ENCODE measurements at places on chromosomes 16 and 17.

DNA sequence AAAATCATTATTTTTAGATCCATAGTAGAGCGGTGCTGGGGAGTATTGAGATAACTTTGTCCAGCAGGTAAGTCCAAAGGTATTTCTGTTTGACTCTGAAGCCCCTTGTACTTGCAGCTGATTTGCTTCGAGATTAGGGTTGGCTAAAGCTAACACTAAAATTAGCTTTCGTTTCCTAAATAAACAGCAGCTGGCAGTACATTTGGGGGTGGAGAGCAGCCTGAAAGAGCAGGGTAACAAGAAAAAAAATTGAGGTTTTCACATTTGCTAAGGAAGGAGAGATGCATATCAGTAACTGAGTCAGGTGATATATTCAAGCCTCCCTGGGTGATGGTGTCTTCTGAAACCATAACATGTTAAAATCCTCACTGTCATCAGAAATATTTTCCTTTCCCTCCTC is 37.4 kb upstream of the TMC5 start:
- DNase-seq, result no peak

GRCh38 chr17:78575899-78576298 is 1.3 kb downstream of the DNAH17 start:
- DNase-seq, result no peak

DNA sequence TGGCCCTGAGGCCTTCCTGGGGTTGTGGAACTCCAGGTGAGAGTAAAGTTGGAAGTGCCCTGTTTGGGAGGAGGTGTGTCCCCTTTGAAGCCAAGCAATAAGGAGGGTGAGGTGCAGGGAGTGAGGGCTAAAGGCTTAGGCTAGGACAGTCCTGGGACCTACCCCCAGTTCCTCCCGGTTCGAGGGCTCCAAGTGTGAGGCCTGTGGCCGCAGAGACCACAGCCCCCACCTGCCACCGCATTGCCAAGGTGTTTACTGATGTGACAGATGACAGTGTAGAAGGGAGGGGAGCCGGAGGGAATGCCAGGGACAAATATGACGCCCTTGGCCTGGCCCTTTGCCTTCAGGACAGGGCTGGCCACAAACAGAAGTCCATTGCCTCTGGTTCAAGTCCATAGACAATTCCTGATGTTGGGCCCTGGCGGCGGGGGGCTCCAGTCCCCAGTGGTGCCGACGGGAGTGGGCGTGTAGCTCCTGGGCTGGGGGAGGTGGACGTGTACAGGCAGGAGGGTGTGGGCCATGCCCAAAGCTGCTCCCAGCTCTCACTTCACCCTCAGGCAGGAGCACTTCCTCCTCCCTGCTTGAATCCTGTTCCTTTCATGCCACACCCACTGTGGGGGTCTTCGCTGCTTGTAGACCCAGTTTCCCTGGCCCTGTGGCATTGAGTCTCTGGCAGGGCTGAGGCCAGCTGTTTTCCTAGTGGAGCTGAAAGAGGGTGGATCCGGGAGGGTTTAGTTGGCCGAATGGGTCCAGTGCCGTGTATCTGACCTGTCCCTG is 3.2 kb downstream of the ADORA2B start:
- no peak for DNase-seq

- DNase-seq, result no peak
Observed at GRCh38 chr17:40750391-40750790, 4.7 kb downstream of the KRT25 start.

GRCh38 chr16:49953090-49953489 is 71.9 kb upstream of the CNEP1R1 start:
- DNase-seq, result no peak

DNA sequence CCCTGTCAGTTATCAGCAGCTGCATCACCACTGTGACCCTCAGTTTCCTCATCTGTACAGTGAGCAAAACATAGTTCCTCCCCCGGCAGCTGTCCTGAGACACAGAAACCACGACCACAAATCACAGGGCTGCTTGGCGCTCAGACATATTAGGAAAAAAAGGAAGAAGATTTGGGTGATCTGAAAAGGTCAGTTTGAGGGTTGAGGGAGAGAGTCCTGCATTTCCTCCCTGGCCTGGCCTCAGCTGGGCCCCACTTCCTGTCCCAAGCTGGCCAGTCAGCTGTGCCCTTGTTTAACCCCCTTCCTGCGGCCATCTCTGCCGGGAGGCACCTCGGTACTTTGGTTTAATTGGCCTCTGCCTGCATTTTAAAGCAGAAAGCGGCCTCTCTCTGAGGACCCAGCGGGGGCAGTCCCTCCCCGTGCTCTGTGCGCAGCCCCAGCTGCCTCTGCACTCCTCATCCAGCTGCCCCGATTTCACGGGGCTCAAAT is 24.0 kb upstream of the CIBAR2 start:
- no peak for DNase-seq

DNA sequence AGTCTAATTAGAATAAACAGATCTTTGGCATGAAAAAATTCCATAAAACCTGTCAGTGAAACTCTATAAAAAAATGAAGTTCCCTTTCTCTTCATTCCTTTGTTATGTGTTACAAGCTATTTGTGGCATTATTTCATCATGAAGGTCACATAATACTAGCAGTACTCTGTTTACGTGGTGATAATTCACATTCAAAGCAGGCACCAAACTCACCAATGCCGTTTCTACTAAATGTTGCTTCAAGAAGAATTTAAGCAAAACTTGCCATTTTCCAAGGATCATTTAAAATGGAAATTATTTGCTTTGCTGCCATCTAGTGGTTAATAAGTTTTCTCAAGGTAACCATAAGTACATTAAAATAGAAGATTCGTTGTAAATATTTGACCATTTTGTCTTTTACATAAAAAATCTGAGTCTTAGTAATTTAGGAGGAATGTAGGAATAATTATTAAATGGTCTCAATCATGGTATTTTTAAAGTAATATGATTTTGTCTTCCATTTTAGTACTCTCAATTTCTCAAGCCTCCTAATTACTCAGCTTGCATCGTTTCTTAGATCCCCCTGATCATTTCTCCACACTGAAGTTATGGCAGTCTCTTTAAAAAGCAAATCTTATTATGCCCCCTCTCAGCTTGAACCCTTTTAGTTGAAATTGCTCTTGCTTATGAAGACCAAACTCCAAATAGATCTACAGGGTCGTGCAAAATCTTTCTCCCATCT is 80.8 kb downstream of the OMG start:
- no peak for DNase-seq

GRCh38 chr17:42797067-42798007 is 1.2 kb downstream of the COA3 start:
- no peak for DNase-seq

- DNase-seq, result no peak
Observed at GRCh38 chr16:50836121-50836621, 94.3 kb downstream of the CYLD start.

DNA sequence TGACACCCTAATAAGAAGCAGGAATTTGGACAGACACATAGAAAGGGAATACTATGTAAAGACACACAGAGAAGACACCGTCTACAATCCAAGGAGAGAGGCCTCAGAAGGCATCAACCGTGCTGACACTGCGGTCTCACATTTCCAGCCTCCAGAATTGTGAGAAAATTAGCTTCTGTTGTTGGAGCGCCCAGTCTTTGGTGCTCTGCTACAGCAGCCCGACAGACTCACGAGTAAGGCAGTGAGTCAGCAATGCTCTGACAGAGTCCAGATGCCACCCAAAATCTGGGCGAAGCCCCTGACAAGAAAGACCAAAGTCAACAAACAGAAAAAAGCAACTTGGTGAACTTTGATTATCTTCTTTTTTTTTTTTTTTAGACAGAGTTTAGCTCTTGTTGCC is 32.5 kb upstream of the RAI1 start:
- DNase-seq, result no peak

DNA sequence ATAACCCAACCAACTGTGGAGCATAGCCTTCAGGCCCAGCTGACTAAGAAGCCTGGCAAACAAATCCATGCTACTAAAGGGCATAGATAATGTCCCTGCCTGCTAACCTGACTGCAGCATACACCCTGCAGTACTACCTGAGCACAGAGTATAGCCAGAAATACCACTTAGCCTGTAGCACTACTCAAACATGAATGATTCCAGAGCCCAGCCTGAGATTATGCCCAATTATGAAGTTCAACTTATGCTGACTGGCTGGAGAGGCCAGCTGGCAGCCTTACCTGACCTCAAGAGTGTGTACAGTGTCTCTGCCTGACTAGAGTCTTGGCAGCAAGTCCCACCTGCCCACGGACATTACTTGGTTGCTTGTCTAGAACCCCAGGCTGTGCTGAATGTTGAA is 1265.3 kb downstream of the CDH11 start:
- no peak for DNase-seq

DNA sequence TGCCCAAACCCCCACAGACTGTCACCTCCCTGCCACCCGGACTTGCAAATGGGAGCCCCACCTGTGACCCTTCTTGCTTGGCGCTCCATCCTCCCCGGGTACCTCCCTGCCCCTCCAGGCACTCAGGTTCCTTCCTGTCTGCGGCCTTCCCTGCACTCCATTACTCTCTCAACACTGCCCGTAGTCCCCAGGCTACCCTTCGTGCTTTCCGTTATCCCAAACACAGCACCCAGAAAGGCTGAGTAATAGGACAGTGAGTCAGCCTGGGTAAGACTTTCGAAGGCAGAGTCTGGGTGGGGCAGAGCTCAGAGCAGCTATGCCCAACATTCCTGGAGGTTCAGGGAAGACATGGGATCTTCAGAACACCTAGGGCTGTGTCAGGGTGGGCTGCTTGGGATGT is 16.6 kb upstream of the C16orf74 start:
- DNase-seq, result no peak

GRCh38 chr16:84096447-84097005 is 20.2 kb downstream of the MBTPS1 start:
- DNase-seq, result no peak

DNA sequence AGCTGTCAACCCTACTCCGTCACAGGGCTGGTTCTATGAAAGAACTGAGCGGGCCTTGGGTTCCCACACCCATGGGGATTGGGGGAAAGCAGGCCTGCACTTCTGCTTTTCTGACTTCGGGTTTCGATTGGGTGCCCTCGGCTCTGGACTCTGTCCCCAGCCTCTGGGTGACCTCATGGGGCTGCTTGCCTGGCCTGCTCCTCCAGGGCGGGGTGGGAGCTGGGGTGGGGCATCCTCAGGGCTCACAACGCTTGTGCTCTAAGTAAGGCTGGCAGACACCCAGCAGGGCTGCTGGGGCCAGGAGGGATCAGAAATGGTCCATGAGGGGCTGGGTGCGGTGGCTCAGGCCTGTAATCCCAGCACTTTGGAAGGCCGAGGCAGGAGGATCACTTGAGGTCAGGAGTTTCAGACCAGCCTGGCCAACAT is 19.2 kb downstream of the ARHGAP27 start:
- no peak for DNase-seq

GRCh38 chr16:75224306-75225082 is 5.7 kb downstream of the CTRB1 start:
- DNase-seq, result no peak

- no peak for DNase-seq
Observed at GRCh38 chr17:80750263-80750662, 205.6 kb downstream of the RPTOR start.

- no peak for DNase-seq
Observed at GRCh38 chr17:64332502-64332901, 58.2 kb downstream of the PECAM1 start.

- no peak for DNase-seq
Observed at GRCh38 chr17:80051681-80052080, 15.2 kb downstream of the CCDC40 start.

DNA sequence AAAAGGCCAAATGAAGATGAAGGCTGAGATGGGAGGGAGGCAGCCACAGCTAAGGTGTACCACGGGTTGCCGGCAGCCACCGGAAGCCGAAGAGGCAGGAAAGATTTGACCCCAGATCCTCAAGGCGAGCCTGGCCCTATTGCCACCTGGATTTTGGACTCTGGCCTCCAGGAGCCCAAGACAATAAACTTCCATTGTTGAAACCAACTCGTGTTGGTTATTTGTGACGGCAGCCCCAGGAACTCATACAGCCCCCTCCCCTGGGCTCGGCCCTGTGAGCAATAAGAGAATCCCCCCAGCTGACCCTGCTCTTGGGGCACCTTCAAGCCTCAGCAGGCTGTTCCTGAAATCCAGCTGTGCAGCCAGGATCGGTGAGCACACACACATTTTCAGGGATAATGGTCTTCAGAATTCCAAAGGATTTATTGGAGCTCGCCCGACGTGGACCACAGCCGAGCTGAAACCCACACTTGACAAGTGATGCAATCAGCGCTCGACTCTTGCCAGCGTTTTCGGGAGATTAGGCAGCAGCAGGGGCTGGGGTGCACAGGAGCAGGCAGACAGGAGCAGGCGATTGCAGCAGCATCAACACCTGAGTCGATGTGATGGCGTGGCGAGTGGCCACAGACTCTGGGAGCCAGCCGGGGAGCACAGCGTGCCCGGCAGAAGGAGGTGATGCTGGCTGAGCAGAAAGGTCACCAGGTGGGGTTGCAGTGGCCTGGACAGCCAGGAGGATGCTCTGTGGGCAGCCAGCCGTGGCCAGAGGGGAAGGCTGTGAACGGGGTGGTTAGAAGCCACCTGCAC is 22.4 kb upstream of the CBX4 start:
- no peak for DNase-seq

DNA sequence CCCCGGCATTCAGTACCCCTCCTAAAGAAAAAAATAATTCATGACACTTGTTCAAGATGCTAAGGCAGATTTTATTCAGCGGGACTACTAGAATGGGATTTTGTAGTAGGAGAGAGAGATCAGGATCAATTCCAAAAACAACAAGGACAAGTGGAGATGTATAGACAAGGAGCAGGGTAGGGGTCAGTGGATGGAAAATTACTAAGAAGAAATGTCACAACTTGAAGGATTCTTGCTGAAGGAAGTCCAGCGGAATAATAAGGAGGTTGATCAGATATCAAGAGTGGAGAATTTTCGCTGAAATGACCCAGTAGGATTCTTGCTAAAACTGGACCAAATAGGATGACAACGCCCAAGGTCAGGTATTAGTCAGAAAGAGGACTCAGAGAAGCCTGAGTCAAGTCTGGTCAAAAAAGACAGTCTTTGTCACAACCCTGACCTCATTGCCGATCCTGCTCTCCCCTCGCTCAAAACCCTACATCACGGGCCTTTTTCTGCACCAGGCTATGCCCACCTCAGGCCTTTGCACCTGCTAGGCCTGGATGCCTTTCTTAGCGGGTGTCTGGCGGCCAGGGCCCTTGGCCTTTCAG is 36.9 kb downstream of the MMD start:
- no peak for DNase-seq

DNA sequence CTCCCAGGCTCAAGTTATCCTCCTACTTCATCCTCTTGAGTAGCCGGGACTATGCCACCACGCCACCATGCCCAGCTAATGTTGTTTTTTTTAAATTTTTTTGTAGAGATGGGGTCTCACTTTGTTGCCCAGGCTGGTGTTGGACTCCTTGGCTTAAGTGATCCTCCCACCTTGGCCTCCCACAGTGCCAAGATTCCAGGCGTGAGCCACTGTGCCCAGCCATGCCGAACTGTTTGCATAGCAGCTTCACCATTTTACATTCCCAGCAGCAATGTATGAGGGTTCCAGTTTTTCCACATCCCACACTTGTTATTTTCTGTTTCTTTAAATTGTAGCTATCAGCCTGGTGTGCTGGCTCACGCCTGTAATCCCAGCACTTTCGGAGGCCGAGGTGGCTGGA is 2.2 kb upstream of the CTRB1 start:
- no peak for DNase-seq

DNA sequence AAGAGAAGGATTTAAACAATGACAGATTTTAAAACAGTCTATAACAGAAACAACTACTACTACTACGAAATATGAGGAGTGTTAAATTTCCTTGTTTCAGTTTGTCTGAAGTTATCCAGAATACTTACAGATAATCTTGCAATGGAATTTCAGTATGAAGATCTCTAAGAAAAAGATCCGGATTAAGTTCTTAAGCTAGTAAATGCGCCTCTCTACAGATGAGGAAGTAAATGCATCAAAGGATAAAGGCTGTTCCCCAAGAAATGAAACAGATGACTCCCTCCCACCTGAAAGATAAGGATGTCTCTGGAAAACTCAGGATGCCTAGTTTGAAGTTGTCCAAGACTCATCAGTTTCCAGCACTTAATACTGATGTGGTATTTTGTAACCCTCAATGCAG is 105.1 kb downstream of the PARN start:
- no peak for DNase-seq
